ENCODE measurements at places on chromosomes 5 and 9. TPM values are rescaled to one million over a fixed set of nuclear protein-coding genes. Genes with fewer than 3 reads are reported as not detected.

OR1K1 gene
- polyA plus RNA-seq, result not detected

RETREG1 gene
- polyA plus RNA-seq, result 0.62 TPM

MEGF10 gene
- polyA plus RNA-seq, result 27.8 TPM

- DNase-seq, result no peak
These were observed 80.0 kb upstream of the ASS1 start for GRCh38 chr9:130364619-130365322.

DNA sequence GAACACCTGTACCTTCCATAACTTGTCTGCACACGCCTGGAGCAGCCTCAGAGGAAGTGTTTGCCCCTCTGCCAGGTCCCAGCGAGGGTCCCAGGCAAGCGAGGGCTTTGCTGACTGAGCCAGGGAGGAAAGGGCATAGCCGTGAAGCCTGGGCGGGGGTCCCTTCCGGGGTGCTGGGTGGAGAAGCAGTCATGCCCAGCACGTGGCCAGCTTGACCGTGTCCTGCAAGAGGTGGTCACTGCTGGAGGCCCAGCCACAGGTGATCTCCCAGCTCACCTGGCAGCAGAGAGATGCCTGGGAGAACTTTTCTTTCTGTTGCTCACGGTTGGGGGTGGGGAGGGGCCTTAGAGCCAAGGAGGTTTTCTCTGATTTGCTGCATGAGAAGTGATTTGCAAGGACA, 195.3 kb downstream of the CACNA1B start:
- peak; percentile 50 for DNase-seq

DNA sequence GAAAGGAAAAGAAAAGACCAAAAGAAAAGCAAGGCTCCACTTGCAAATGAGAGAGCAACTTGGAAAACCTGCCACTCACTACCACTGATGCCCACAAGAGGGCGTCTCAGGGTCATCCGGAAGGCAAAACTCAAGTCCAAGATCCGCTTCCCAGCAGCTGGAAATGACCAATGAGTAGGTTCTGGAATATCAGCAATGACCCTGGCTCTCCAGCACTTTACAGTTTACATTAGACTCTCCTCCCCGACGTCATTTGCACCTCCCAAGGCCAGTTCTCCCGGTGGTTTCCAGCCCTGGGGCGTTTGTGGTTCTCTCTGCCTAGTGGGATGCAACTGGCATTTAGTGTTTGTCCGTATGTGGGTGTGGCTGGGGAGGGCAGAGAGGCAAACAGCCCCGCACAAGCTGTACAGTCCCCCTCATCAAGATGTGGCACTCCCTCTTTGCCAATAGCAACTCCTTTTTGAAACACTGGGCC, 193.8 kb upstream of the ZNF618 start:
- peak; percentile 94 for DNase-seq

GRCh38 chr5:139295346-139296057, 2.0 kb downstream of the MATR3 start:
- DNase-seq, result peak; percentile 47

GRCh38 chr5:80193401-80193800, 62.4 kb downstream of the SERINC5 start:
- DNase-seq, result no peak

DNA sequence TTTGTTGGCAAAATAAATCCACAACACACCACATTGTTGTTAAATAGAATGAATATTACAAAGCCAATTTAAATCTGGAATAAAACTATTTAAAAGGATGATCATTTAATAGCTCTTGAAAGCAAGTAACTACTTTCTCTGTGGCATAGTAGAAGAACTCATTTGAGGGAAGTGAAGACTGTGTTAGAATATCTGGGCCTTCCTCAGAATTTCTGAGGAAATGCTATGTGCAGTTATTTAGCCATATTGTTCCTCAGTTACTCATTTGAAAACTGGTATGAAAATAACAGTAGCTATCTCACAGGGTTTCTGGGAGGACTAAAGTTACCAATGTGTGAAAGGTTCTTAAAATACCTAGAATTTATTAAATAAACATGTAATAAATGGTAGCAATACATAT, 595.8 kb downstream of the PSAT1 start:
- DNase-seq, result no peak

DNA sequence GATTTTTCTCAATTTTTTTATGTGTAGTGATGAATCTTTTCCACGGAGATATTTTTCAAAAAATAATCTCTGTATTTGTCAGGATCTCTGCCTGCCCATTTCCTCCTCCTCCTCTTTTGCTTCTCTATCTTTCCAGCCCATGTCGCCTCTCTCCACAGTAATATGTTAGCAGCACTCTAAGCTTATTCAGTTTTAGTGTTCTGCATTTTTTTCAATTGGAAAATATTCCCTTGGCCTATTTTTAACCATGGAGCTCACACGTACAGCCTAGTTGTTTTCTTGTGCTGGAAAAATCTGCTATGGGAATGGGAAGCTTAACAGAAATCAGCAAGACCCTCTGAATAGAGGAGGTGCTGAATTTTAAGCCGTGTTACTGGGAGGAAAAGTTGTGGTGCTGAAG, 16.3 kb downstream of the TRPC7 start:
- no peak for DNase-seq

DNA sequence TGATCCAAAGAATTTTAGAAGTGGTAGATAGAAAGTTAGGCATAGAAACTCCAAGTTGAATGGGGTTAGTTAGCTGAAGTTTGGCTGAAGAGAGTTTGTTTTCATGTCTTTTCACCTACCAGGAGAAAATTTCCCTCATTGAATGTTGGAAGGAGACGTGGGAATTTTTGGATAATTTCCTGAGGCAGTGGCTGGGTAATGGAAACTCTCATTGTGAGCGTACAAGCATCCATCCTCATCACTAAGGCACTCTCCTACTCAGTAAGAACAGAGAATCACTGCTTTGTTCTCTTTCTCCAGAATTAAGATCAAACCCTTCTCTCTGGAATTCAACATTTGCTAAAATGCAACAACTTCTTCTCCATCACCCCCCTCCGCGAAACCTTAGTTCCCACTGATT, 179.7 kb downstream of the PALM2AKAP2 start:
- DNase-seq, result no peak

DNA sequence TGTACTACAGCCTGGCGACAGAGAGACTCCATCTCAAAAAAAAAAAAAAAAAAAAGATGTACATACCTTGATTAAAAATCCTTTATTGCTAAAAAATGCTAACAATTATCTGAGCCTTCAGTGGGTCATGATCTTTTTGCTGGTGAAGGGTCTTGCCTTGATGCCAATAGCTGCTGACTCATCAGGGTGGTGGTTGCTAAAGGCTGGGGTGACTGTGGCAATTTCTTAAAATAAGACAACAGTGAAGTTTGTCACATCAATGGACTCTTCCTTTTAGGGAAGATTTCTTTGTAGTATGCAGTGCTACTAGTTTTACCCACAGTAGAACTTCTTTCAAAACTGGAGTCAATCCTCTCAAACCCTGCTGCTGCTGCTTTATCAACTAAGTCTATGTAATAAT, 33.9 kb upstream of the OTULINL start:
- DNase-seq, result no peak

GRCh38 chr5:122195802-122196394, 66.6 kb downstream of the ZNF474 start:
- DNase-seq, result no peak

GRCh38 chr9:2043243-2043642, 28.1 kb downstream of the SMARCA2 start:
- DNase-seq, result no peak

- no peak for DNase-seq
These were observed 389.1 kb downstream of the GADD45G start for GRCh38 chr9:89993678-89994630.

DNA sequence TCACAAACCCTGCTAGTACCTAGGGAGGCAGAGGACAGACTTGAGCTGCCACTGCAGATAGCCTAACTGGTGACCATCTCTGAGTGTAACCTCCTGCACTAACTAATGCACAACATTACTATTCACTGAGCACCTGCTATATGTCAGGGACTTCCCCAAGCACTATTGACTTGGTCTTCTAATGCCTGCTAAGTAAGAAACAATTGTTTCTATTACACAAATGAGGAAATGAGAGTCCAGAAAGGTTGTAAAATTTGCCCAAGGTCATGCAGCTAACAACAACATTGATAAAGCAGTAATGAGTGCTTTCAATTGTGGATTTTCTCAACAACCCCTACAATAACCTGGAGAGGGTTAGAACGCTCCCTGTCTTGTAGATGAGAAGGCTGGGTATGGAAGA, 183.7 kb downstream of the ZNF462 start:
- DNase-seq, result no peak

- DNase-seq, result peak; percentile 17
These were observed 36.7 kb upstream of the KCNIP1 start for GRCh38 chr5:170466988-170467707.

DNA sequence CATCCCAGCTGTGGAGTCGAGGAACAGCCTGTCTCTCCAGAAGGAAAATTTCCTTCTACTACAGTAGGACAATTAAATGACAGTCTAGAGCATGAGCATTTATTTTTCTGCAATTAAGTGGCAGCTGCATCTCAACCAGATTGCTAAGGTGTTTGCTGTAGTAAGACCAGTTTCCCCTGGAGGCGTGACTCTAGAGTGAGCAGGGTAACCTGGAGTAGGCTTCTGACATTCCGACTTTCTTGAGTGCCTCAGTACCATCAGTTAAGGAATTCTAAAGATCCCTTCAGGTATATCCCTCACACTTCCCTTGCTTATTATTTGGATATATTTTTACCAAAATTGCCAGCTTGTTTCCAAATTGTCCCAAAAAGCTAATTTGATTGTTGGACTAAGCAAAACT, 59.2 kb upstream of the IRX2 start:
- DNase-seq, result no peak

DNA sequence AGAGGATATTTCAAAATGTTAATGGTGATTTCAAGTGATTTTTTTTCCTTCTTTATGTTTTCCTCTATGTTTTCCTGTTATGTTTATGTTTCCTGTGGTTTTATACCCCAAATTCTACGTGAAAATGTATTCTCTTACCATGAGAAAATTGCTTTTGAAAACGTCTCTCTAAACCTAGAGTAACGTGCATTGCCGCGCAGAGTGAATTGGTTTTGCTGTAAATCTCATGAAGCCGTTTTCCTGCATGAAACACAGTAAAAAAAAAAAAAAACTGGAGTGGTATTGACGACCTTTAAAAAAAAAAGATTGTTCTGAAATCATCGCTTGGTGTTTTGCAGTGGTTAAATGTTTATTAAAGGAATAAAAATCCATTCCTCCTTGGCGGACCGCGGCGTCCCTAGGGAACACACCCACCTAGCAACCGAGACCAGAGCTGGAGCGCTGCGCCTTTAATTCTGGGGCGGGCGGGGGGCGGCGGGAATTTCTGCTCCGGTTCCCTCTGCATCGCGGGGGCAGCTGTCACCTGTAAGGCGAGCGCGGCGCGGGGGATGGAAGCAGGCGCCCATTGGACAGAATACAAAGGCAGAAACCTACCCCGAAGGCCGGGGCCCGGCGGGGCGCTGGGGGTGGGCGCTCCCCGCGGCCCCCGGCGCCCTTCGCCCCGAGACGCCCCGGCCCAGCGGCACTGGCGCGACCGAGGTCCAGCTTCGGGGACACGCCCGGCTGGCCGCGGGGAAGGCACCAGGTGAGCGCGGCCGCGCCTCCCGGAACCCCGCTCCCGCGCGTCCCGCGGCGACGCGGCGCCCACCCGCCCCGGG, at the start of gene SOWAHA:
Gene SOWAHA (plus strand): TSS at position 522 of the 818 bp plus-strand sequence. CDS start 320 bp downstream, outside the sequence.
- DNase-seq, result no peak

DNA sequence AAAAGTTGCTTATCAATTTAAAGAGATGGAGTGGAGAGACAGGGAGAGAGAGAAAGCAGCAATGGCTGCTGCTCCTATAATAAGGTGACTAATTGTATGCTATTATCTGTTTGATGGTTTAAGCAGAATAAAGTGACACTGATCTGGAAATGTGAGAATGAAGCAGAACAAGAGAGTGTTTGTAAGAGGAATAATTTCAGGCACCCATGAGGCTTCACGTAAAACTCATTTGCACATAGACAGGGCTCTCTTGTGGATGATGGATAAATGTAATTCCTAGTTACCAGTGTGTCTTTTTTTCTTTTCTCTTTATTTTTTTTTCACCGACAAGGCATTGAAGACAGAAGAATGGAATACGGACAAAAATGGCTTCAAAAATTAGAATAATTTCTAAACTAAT, 228.8 kb upstream of the TYRP1 start:
- DNase-seq, result no peak

DNA sequence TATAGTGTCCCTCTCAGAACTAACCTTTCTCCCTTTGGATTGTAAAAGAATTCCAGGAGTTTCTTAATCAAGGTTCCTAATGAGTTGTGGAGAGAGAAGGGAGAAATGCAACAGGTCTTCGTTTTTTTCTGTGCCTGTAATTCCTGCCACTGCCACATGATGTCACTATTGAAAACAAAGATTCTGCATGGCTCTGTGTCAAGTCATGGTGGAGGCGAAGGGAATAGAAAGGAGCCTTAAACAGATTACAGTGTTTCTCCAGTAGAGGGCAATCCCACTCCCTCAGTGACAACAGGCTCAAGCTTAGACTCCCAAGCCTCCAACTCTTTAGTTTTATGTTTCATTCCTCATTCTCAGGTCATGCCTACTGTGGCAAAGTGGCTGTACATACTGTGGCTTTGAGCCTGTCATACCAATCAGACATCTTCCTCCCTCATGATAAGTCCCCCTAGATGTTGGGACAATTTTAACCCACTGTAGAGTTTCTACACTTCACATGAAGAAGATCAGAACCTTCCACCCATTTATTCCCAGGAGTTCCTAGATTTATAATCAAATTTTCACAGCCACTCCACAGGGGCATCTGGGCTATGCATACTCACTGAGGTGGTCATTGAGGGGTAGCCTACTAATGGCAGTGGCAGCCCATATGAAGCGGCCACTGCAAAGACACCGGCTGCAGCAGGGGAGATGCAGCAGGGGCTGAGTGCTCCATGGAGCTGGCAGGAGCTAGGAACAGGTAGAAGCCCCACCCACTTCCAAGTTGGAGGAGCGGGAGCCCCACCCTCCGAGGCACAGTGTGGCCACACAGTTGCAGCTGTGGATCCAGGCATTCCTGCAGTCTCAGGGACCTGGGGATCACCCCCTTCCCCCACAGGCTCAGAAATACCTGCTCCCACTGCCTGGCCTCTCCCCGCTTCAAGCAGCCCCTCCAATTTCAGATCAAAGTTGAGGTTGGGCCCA, 97.4 kb upstream of the TRIM32 start:
- peak; percentile 50 for DNase-seq
